ENCODE measurements at places on chromosomes 13 and 19. TPM values are rescaled to one million over a fixed set of nuclear protein-coding genes. Genes with fewer than 3 reads are reported as not detected.

Gene ACOD1
- total RNA-seq = not detected

Gene PLVAP
- 29.0 TPM for total RNA-seq

Gene APOC4
- not detected for total RNA-seq

Gene PSG11
- total RNA-seq = not detected

Gene CNN1
- 174 TPM for total RNA-seq

Gene CD33
- 6.5 TPM for total RNA-seq

Gene ZNF69
- 3.6 TPM for total RNA-seq

Gene FFAR1
- total RNA-seq = not detected

Gene CABP5
- not detected for total RNA-seq

All from Right ventricle myocardium inferior (tissue), 1 donor.